ENCODE measurements at places on chromosomes 1 and 21.

- DNase-seq, result no peak
These were observed 17.5 kb downstream of the IER5 start for GRCh38 chr1:181106022-181106312.

GRCh38 chr1:162904579-162904978 lies 43.6 kb upstream of the CCDC190 start:
- no peak for DNase-seq

- no peak for DNase-seq
These were observed 2.6 kb downstream of the TAS1R3 start for GRCh38 chr1:1333551-1334241.

- DNase-seq, result peak; percentile 72
These were observed at the start of gene ARHGEF16 for GRCh38 chr1:3453891-3454810. Gene ARHGEF16, plus strand, starts transcription at chr1:3454665. Its CDS starts 8,420 bp downstream, at chr1:3463085.

GRCh38 chr1:169860750-169861149 lies 32.9 kb downstream of the SCYL3 start:
- peak; percentile 69 for DNase-seq
